Activated T-cell treated with anti-CD3 and anti-CD28 coated beads, Interleukin-2, amount 50 U/mL, for 1 hour (primary cell): ENCODE measurements at places on chromosomes 3 and 15.
A peak's percentile ranks its signal among the peaks of the same experiment; 100 is the strongest.

DNA sequence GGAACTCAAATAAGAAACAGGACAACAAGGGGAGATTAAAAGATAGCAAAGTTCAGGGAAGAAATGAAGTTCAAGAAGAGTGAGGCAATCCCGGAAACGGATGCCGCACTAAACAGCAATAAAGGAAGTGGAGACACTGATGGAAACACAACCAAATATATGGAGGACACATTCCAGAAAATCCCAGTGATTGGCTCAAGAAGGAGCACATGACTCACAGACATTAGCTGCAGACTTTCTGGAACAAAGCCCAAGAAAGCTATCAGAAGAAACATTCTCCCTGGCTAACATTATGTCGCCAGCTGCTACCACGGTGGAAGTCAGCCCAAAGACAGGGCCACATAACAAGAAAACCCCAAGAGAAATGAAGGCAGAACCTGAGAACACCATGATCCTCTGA, 18.1 kb upstream of the VGLL4 start:
- no peak for DNase-seq

DNA sequence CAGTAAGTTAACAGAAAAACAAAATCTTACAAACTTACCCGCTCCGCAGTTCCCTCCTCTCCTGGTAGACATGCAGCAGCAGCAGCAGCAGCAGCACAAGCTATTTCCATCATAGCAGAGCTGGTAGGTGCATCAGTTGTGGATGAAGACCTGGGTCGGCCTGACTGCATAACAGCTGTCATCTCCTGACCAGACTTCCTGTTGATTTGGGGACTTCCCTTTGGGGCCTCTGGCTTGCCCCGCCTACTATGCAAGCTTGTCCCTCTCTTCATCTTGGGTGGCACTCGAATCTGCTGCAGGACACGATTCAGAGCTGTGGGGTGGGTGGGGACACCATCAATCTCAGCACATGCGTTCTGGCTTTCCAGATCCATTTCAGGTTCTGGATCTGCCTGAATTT, 65.7 kb downstream of the TMCC1 start:
- peak; percentile 27 for DNase-seq

DNA sequence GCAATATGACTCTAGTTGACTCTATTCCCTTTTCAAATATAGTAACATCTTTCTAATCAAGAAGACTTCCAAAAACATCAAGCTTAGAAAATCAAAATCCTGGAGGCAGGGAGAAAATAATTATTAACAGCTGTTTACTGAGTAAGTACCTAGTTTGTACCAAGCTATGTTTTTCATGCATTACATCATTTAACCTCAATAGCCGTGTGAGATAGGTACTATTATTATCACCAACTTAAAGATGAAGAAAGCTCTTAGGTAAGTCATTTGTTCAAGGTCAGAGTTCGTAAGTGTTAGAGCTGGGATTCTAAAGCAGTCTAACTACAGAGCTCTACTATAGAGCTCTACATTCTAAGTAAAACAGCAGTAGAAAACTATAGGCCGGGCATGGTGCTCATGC, 41.6 kb downstream of the GSK3B start:
- DNase-seq: no peak

DNA sequence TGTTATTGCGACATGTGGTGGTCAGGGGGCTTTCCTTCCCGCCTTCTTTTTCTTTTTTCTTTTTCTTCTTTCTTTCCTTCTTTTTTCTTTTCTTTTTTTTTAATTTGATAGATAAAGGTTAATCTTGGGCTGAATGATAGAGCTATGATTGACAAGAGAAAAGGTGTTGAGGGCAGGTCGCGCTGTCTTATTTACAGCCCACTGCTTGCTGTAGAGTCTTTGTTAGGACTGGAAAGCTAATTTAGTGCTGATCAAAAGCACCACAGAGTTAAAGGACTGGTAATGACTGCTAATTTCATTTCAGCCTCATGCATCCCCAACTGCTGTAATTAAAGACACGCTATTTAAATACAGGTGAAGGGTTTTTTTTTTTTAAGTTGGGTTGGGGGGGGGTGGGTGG, 10.6 kb upstream of the SOX2 start:
- DNase-seq: no peak

GRCh38 chr15:101255615-101256241, 3.9 kb upstream of the CHSY1 start:
- DNase-seq: no peak

- no peak for DNase-seq
Measured at GRCh38 chr15:81113204-81113657, 20.8 kb upstream of the CFAP161 start.

- no peak for DNase-seq
Measured at GRCh38 chr3:161187046-161187445, 34.1 kb upstream of the NMD3 start.
